ENCODE measurements at places on chromosomes 5 and 9.

DNA sequence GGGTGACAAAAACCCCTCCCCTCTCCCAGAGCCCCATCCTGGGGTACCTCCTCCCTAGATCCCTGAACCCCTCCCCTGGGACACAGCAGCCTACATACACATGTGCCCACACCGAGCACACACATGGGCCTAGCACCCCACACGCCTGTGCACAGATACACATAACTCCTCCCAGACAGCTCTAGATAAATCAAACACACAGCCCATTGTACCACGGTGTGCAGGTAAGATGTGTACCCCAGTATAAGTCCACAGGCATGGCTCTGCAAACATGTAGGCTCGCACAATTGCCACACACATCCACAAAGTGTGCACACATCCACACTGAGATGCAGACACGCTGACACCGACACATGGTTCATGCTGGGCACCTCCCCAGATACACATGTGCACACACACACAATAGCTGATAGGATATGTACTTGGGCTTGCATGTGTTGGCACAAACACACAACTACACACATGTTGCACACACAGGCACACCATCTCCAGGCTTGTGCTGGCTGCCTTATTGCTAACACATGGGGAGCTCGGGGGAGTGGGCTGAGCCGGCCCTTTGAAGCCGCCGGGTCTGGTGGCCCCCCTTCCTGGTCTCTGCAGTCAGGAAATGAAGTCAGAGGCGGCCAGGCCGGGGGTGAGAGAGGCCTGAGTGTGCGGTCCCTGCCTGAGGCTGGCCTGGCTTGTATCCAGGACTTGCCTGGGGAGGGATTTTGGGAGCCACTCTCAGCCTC lies 30.2 kb downstream of the GOLGA2 start:
- no peak for DNase-seq

GRCh38 chr9:77023726-77024125 lies 4.3 kb downstream of the FOXB2 start:
- DNase-seq, result no peak

GRCh38 chr9:104367507-104367906 lies 136.6 kb upstream of the OR13F1 start:
- no peak for DNase-seq

- DNase-seq, result no peak
These were observed 22.4 kb downstream of the TRIO start for GRCh38 chr5:14165375-14166106.

DNA sequence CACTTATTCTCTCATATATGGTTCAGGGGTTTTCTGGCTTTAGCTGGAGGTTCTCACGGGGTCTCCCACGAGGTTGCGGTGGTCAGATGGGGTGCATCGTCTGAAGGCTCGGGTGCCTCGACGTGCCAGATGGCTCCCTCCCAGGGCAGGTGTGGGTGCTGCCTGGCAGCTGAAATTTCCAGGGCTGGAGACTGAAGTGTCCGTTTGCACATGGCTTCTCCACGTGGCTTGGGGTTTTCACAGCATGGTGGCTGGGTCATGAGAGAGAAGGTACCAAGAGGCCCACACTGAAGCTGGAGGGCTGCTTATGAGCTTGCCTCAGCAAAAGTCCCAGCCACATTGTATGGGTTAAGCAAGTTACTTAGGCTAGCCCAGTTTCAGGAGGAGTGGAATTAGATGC lies 218.6 kb downstream of the AGTPBP1 start:
- DNase-seq, result no peak

DNA sequence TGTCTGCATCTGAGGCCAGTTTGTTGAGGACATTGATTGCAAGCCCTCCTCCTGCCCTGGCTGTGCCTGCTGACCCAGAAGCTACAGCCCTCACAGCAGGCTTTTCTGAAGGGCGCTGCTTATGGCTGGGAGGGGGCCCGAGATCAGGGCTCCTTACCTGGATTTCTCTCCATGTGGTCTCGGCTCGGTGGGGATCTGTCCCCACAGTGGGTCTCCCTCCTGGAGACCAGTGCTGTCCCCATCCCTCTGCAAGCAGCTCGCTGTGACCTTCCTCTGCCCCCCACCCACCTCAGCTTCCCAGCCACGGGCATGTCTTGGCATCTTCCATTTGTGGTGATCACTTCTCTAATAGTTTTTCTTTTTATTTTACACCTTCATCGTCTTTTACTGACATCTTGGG lies 357.9 kb downstream of the IRX2 start:
- no peak for DNase-seq

DNA sequence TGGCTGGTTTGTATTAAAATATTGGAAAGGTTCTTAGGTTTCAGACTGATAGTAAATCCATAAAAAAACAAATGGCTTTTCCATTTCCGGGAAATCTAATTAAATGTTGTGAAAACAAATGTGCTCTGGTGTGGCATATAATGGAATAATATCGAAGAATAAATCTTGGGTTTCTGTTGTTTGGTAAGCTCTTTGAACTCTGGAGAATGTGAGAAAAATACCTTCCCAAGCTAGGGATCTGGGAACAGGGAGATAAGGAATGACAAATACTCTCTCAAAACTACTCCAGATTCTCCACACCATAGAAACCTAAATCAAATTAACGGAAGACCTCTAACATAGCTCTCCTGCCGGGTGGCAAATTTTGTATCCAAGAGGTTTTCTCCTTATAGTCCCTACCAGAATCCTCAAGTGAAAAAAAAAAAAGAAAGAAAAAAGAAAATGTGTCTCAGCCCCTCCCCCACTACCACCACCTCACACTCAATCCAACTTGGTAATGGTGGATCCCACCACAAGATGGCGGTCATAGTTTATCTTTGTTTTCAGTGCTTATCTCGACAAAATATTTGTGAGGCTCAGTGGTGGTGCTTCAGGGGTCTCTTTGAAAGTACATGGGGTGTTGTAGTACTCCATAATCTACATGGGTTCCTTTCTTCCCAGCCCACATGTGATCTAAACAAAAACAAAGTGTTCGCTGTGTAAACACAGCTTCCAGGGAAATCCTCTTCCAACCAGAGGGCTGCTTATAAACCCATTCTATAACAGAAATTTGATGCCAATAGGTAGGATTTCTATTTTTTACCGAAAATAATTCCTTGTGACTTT lies 54.5 kb upstream of the FST start:
- no peak for DNase-seq

GRCh38 chr5:149127394-149127955 lies 13.8 kb upstream of the ABLIM3 start:
- no peak for DNase-seq

- DNase-seq, result no peak
These were observed 13.0 kb downstream of the SLC38A9 start for GRCh38 chr5:55699041-55699688.

- no peak for DNase-seq
These were observed 198.1 kb downstream of the LURAP1L start for GRCh38 chr9:12972608-12973589.

DNA sequence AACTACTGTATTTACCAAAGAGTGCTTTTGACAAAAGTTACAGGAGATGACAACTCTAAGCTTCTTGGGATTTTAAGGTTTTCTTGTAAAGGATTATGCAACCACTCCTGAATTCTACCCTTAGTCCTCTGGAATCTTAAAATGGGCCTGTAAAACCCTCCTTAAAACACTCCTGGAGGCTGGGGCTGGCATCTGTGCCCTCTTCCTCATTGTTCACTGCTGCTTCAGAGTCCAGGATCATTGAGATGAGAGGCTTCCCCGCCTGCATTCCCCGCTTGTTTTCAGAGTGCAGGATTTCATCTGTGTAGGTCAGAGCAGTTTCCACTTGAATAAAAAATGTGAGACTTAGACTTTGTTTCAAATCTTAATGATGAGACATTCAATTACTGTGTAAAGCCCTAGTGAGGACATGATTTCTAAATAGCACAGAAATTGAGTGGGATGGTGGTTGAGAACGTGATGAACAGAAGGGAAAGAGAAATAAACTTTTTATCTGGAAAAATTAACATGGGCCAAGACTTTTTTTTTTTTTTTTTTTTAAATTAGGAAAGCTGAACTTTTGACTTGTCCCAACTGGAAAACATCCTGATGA lies 40.4 kb downstream of the PCSK5 start:
- no peak for DNase-seq

GRCh38 chr9:89037346-89037745 lies 46.1 kb downstream of the S1PR3 start:
- DNase-seq, result no peak

Measured in aorta (tissue), 5 donors.